ENCODE measurements at places on chromosomes 12 and 14. TPM values are rescaled to one million over a fixed set of nuclear protein-coding genes. Genes with fewer than 3 reads are reported as not detected.

RNU7-1 gene
- total RNA-seq = not detected

- no peaks in the 10 kb centered on the region for H3K36me3 ChIP-seq
- no peak overlapping the region for H3K4me3 ChIP-seq
- no peaks in the 10 kb centered on the region for H3K27me3 ChIP-seq
- peak overlapping the region; percentile 55 for H3K27ac ChIP-seq
- peaks cover 11% of the 10 kb centered on the region for H3K4me1 ChIP-seq
Observed at GRCh38 chr12:117059156-117059555, 40.1 kb downstream of the TESC start.

HELB gene
- 6.8 TPM for total RNA-seq

DNA sequence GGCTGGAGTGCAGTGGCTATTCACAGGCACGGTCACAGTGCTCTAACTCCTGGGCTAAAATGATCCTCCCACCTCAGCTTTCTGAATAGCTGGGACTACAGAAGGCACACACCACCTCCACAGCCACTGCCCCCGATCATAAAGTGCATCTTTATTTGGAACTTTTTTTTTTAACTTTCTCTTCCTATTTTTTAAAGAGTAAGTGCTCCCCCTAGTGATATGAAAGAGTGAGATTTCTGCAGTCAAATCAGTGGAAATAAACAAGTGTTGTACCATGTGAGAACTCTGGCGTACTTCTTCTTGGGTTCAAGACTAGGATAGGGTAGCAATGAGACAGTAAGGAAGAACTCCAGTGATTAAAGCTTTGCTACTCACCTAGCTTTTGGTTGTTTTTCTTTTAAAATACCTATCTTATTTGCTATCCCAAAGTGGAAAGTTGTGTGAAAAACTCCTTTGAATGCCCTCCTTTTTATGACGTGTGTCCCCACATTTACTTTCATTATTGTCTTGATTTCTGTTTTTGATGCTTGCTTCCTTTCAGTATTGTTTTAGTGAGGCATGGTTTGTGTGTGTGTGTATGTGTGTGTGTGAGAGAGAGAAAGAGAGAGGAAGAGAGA, 6.6 kb downstream of the PPP4R4 start:
- no peak for DNase-seq
- no peak overlapping the region for H3K27ac ChIP-seq
- peak overlapping the region; percentile 34 for H3K4me3 ChIP-seq
- no peaks in the 10 kb centered on the region for H3K4me1 ChIP-seq

DEPDC4 gene
- total RNA-seq = 2.5 TPM

DNA sequence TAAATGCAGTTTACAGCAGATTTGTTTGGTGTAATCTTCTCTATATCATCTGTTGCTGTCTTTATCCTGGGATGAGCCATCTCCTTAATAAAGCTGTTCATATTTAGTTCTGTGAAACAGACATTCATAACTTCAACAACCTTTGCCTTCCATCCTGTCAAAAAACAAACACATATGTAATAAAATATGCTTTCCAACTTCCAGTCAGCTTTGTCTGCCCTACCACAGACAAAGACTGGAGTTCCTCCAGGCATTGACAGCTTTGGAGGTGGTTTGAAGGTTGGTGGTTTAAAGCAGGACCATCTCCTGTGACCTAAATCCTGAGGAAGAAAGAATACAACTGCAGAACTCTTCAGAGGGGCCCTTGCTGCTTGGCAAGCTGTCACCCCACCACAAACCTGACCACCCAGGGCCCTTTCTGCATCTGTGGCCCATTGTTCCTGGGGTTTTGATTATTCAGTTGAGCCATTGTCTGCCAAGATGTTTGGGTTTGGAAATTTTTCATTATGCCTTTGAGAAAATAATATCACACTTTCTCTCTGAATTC, 28.2 kb upstream of the PTGR2 start:
- no peaks in the 10 kb centered on the region for H3K36me3 ChIP-seq
- H3K4me1 ChIP-seq = peaks cover 11% of the 10 kb centered on the region
- no peaks in the 10 kb centered on the region for H3K27me3 ChIP-seq
- H3K4me3 ChIP-seq = no peak overlapping the region

DNA sequence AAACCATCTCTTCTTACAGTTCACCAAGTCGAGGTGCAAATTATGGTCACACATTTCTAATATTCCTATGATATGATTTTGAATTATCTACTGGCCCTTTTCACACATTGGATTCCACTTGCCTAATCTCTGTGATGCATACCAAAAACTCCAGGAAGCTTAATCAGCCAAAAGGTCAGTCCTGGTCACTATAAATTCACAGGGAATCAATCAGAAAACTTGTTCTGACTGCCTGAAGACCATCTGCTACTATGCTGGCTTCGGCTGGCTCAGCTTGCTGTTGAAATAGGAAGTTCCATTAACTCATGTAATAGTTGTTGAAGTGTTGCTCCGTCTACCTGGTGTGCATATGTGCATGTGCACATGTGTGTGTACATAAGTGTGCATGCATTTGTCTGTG, 142.8 kb upstream of the FLRT2 start:
- H3K4me3 ChIP-seq = no peak overlapping the region
- H3K27ac ChIP-seq = no peak overlapping the region
- no peaks in the 10 kb centered on the region for H3K27me3 ChIP-seq
- no peak for DNase-seq
- H3K36me3 ChIP-seq = no peaks in the 10 kb centered on the region

VRTN gene
- not detected for total RNA-seq

HEATR5A gene
- total RNA-seq = 27.2 TPM

DNA sequence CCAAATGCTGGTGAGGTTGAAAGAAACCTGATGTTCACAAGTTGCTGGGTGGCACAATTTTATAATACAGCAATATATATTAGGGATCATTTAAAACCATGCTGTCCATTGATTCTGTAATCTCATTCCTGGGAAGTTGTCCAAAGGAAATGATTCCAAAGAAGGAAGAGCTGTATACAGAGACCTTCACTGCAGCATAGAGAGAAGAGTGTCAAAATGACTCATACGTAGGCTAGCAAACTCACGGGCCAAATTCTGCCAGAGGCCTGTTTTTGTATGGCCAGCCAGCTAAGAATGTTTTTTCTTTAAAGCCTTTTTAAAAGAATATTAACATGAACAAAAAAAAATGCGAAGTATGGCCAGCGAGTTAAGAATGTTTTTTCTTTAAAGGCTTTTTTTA, 69.2 kb upstream of the MED13L start:
- H3K4me3 ChIP-seq = no peak overlapping the region
- peaks cover 7% of the 10 kb centered on the region for H3K4me1 ChIP-seq
- H3K36me3 ChIP-seq = no peaks in the 10 kb centered on the region
- H3K27ac ChIP-seq = peak overlapping the region; percentile 50
- peak; percentile 80 for DNase-seq

GRCh38 chr12:53049571-53050318, at the start of gene TNS2:
Gene TNS2 (plus strand): TSS chr12:53050065. CDS start chr12:53050186, 121 bp downstream.
- peaks cover 76% of the 10 kb centered on the region for H3K4me1 ChIP-seq
- no peaks in the 10 kb centered on the region for H3K27me3 ChIP-seq
- DNase-seq = peak; percentile 77
- H3K4me3 ChIP-seq = peak within 1 kb of the TSS; percentile 46
- H3K36me3 ChIP-seq = no peaks in the 10 kb centered on the region

- no peak for DNase-seq
- no peak overlapping the region for H3K4me3 ChIP-seq
- H3K4me1 ChIP-seq = no peaks in the 10 kb centered on the region
- H3K27me3 ChIP-seq = no peaks in the 10 kb centered on the region
- no peak overlapping the region for H3K27ac ChIP-seq
Observed at GRCh38 chr12:119869720-119870119, 7.4 kb downstream of the CIT start.

TMEM132D gene
- 0.83 TPM for total RNA-seq

- H3K27me3 ChIP-seq = no peaks in the 10 kb centered on the region
- H3K4me3 ChIP-seq = no peak overlapping the region
- H3K4me1 ChIP-seq = peaks cover 9% of the 10 kb centered on the region
- no peaks in the 10 kb centered on the region for H3K36me3 ChIP-seq
Observed at GRCh38 chr12:531951-532585, 72.3 kb downstream of the B4GALNT3 start.

GRCh38 chr14:36767603-36768281, 106.1 kb downstream of the PAX9 start:
- H3K4me1 ChIP-seq = no peaks in the 10 kb centered on the region
- no peak overlapping the region for H3K4me3 ChIP-seq
- H3K27ac ChIP-seq = no peak overlapping the region
- no peaks in the 10 kb centered on the region for H3K36me3 ChIP-seq
- no peak for DNase-seq

DNA sequence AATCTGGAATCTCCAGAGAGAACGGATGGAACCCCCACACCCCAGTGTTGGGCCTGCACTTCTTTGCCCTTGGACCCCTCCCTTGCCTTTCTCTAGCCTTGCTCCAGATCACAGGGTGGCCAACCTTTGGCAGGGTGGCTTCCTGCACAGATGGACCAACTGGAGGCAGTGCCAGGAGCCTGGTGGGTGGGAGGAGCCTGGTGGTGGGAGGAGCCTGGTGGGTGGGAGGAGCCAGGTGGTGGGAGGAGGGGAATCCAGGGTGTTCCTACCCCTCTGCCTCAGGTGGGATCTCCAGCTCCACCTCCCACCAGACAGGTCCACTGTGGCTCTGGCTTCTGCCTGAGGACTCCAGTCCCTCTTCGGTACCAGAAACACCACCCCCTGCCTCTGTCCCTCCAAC, 15.0 kb upstream of the ORAI1 start:
- no peaks in the 10 kb centered on the region for H3K36me3 ChIP-seq
- H3K27ac ChIP-seq = no peak overlapping the region
- no peaks in the 10 kb centered on the region for H3K4me1 ChIP-seq
- no peak overlapping the region for H3K4me3 ChIP-seq

DNA sequence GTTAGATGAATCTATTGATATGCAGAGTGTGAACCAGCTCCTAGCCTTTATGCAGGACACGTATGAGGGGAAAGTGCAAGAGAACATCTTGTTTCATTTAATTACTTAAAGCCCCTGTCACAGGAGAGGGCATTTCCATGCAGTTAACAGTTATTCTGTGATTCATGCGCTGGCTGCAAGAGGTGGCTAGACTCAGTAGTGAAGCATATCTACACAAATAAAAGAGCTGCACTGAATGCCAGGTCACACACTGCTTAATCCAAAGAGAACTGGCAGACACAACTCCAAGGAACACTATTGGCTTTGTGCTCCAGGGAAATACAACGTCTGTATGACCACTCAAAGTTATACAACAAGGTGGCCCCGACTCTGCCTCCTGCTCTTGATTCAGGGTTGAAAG, 394.1 kb downstream of the C12orf75 start:
- no peaks in the 10 kb centered on the region for H3K4me1 ChIP-seq
- DNase-seq = no peak
- no peak overlapping the region for H3K4me3 ChIP-seq
- H3K27ac ChIP-seq = no peak overlapping the region

HHIPL1 gene
- total RNA-seq = 1.3 TPM

- H3K27ac ChIP-seq = no peak overlapping the region
- H3K27me3 ChIP-seq = no peaks in the 10 kb centered on the region
Observed at GRCh38 chr14:79369359-79370332, 841.7 kb downstream of the DIO2 start.

- no peak for DNase-seq
- peaks cover 8% of the 10 kb centered on the region for H3K4me1 ChIP-seq
- H3K27me3 ChIP-seq = no peaks in the 10 kb centered on the region
- no peak overlapping the region for H3K4me3 ChIP-seq
- no peaks in the 10 kb centered on the region for H3K36me3 ChIP-seq
Observed at GRCh38 chr12:32454075-32454474, 54.7 kb downstream of the FGD4 start.

- no peaks in the 10 kb centered on the region for H3K4me1 ChIP-seq
- DNase-seq = no peak
- H3K27me3 ChIP-seq = no peaks in the 10 kb centered on the region
Observed at GRCh38 chr14:70879448-70879847, 27.8 kb upstream of the PCNX1 start.

COCH gene
- total RNA-seq = 0.42 TPM

DNA sequence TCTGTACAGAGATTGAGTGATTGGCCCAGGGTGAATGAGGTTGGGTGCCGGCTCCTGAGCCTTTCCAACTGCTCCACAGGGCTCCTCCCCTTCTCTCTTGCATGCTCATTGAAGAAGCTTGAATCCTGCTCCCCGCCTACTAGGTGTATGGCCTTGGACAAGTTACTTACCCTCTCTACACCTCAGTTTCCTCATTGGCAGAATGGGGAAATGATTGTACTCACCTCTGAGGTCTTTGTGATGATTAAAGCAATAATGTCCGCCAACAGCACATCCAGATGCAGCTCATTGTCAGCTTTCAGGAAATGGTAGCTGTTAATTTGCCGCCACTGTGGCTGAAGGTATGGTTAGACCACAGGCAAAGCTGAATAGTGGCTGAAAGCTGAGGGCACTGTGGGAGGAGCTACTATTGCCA, 174.1 kb downstream of the CRADD start:
- no peaks in the 10 kb centered on the region for H3K36me3 ChIP-seq
- DNase-seq = no peak
- H3K27me3 ChIP-seq = no peaks in the 10 kb centered on the region

HOXC11 gene
- total RNA-seq = not detected

DNA sequence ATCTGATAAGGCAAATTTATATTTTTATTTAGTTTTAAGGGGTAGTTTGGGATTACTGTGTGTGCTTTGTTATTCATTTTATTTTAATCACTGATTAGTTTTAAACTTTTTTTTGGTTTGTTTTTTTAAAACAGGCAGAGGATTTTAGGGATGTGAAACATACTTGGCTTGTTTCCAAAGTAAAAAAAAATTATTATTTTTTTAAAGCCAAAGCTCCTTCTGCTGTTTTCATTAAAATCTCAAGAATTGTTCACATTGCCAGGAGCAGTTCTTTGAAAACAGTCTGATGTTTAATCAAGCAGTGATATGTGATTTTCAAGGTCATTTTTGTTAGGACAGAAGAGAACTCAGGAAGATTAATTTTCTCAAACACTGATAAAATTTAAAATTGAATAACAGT, 11.2 kb downstream of the TTC8 start:
- no peak for DNase-seq
- H3K36me3 ChIP-seq = no peaks in the 10 kb centered on the region
- H3K4me1 ChIP-seq = peaks cover 27% of the 10 kb centered on the region
- H3K4me3 ChIP-seq = no peak overlapping the region
- H3K27ac ChIP-seq = no peak overlapping the region
- H3K27me3 ChIP-seq = no peaks in the 10 kb centered on the region

CLEC2D gene
- 9.5 TPM for total RNA-seq

SLCO1B3 gene
- total RNA-seq = not detected

Measured in adrenal gland (tissue), 19 donors.